ENCODE measurements at places on chromosomes 3 and 15.

- DNase-seq: no peak
Observed at GRCh38 chr15:29770796-29771195, 51.5 kb downstream of the TJP1 start.

DNA sequence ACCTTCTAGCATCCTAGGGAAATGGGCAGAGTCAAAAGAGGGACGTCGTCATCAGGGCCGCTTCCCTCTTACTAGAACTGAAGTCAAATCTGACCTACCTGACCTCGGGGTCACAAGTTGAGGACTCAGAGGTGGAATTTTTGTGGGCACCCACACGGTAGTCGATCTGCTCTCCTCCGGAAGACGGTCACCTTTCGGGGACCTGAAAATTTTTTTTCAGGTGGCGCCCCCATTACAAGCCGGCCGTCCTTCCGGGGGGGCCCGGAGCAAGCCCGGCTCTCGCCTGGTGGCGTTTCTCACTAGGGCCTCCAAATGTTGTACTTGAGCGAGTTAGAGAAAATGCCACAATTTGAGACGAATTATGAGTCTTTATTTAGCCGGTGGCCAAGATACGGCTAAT is 157.5 kb upstream of the FRG2C start:
- no peak for DNase-seq

- DNase-seq: no peak
Observed at GRCh38 chr3:156682501-156682900, 8.1 kb downstream of the TIPARP start.

DNA sequence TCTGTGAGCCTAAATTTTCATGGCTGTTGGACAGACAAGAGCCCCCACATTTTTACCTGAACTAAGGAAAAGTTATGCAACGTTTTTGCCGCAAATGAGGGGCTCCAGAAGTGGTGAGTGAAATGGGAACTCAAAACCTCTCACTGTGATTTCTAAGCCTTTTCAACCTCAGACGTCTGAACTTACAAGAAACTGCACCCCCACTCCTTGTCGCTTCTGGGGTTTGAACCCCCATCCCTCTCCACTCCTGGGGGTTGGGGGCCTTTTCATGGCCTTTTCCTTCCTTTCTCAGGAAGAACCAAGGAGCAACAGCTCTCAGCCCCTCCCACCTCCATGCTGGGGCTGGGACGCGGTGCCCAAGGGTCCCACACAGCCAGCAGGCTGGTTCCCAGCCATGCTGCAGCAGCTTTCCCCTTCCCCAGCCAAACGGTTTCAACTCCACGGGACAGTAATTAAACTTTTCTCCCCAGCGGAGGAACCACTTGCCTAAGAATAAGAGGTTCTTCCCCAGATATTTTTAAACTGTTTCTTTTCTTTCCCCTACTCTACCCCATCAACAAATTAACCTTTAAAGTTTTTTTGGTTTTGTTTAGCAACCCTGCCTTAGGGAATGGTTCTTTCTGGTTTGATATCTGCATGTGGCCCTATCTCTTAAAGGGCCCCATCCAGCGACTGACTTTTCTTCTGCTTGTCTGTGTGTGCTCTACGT is 387.6 kb upstream of the CBLB start:
- no peak for DNase-seq

GRCh38 chr3:108664266-108664665 is 74.7 kb downstream of the DZIP3 start:
- no peak for DNase-seq

- DNase-seq: no peak
Observed at GRCh38 chr3:188211476-188211875, 57.5 kb downstream of the LPP start.

GRCh38 chr15:89093509-89093908 is 5.3 kb downstream of the ABHD2 start:
- no peak for DNase-seq

- no peak for DNase-seq
Observed at GRCh38 chr3:139756529-139757103, 78.8 kb upstream of the NMNAT3 start.

DNA sequence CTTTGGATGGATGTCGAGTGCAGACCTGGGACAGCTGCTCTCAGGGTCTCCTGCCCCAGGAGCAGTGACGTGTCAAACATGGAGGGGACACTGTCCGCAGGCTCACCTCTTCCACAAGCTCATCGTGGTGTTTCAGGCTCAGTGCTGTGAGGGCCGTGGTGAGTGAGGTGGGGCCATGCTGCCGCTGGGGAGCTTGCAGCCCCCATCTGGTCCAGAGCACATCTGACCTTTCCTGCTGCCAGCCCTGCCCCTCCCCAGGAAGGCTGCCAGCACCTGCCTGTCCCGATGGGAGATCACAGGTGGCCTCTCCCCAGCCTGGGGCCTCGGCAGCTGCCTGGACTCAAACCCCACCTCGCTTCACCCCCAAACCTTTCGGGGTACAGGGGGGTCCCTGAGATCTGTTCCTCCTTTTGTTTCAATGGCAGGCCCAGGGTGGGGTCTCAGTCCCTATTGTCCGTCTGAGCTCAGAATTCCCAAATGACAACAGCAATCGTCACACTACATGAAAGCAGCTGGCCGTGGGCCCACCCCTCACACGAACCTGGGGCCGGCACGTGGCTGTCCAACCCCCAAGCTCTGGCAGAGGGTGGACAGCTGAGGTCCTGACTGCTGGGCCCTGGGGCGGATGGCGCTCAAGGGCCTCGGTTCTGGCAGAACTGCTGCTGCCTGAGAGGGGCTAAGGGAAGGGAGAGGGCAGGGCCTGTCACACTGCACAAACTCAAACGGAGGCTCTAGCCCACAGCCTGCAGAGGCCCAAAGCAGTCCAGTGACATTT is 65.0 kb upstream of the RPL32 start:
- DNase-seq: no peak
